Mucosa of gallbladder (tissue), 1 donor: ENCODE measurements at places on chromosomes 11 and 22. TPM values are rescaled to one million over a fixed set of nuclear protein-coding genes. Genes with fewer than 3 reads are reported as not detected.

GRCh38 chr22:44743804-44744211, 8.6 kb upstream of the ARHGAP8 start:
- DNase-seq, result no peak

- peak; percentile 70 for DNase-seq
Measured at GRCh38 chr11:22192642-22193347, at the start of gene ANO5. ANO5 (plus strand) TSS chr11:22193085; CDS start chr11:22193493, 408 bp downstream.

DNA sequence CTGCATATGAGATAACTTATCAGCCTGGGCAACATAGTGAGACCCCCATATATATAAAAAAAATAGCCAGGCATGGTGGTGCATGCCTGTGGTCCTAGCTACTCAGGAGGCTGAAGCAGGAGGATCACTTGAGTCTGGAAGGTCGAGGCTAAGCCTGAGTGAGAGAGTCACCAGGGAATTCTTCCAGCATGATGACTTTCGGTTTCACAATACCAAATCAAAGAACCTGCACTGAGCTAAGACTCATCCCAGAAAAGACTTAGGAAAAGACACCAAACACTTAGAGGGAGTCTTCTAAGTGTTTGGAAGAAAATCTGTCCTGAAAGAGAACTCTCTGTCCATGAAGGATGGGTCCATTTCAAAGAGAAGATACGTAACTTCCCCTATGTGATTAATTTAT, 12.7 kb downstream of the STK33 start:
- no peak for DNase-seq

GRCh38 chr11:65880844-65881421, 1.3 kb downstream of the CTSW start:
- no peak for DNase-seq

ABCG4 gene
- 0.17 TPM for total RNA-seq

DNA sequence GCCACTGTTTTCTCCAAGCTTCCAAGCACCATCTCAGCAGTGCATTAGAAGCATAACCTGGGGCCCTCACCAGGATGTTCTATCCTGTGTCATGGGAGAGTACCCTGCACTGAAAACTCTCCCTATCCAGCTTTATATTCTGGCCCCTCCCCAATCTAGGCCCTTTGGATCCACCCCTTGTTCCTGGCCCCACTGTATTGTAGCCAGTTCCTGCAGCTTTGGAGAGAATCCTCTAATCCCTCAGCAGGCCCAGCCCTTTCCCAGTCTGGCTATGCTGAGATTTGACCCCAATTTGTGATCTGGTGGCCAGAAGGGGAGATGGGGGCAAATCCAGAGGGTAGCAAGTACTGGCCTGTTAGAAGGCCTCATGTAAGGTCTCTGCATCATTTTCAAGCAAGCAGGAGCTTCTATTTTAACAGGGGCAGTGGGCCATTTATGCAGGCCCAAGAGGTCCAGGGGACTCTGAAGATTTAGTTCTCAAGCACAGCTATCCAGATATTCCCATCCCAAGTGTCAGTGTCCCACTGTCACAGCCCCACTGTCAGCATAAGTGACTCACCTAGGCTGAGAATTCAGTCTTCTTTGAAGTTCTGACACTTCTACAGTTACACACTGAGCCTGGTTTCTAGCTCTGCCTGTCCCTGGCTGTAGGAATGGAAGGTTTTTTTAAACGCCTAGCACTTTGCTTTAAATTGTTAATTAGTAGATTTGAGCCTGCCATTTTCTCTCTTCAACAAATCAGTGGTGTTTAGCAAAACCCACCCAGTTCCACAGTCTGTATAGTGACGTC, 589.5 kb upstream of the CADM1 start:
- no peak for DNase-seq

IFITM5 gene
- not detected for total RNA-seq

GRCh38 chr11:1727861-1728260, 22.5 kb downstream of the IFITM10 start:
- no peak for DNase-seq

DNA sequence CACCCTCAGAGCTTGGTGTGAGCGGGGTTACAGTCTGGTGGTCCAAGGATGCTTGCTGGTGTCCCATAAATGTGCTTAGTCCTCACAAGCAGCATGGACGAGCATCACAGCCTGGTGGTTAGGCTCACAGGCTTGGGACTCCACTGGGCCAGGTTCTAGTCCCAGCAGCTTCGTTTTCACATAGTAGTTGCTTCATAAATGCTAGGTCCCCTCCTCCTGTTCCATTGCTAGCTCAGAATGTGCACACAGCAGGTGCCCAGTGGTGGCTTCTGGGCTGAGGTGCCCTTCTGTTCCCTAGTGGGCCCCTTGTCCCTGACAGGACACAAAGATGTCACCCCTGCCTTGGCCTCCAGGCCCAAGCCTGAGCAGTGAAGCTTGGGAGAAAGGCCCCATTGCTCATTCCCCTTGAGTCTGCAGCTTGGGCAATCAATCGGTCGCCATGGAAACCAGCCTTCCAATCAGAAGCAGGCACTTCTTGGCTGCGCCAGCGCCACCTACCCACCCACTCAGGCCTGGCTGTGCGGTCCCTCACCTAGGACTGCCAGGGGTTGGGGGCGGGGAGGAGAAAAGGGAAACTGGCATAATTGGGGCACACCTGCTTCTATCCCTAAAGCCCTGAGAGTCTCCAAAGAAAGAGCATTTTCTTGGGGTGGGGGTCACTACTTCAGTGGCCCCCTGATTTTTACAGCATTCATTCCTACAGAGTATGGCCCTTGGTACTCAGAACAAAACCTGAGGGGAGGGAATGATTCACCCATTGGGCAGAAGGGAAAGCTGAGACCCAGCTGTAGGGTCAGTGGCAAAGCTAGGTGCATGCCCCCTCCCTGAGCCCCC, 48.1 kb downstream of the CYTH4 start:
- peak; percentile 93 for DNase-seq

- peak; percentile 65 for DNase-seq
Measured at GRCh38 chr11:62689421-62690183, at the start of gene LRRN4CL. LRRN4CL (minus strand) TSS chr11:62689530; CDS start chr11:62688508, 1,022 bp downstream.

DNA sequence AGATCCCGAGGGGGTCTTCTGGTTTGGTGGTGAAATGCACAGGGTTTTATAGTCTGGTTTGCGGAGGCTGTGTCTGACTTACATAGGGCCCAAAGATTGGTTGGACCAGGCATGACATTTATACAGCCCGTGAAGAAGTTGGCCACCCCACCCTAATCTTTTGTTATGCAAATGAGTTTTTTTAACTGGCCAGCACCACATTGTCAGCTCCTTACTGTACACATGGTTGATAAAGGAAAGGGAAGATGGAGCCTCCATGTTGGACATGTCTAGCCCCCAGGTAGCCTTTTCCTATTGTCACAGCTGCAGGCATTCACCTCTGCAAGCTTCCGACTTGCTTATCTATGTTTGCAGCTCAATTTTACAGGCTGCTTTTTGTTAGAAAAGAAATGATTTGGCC, 70.1 kb downstream of the WT1 start:
- DNase-seq, result no peak

- DNase-seq, result no peak
Measured at GRCh38 chr11:61403658-61404057, 11.3 kb downstream of the TMEM216 start.

- peak; percentile 68 for DNase-seq
Measured at GRCh38 chr22:37559901-37560607, at the start of gene CDC42EP1. CDC42EP1 (plus strand) TSS chr22:37560480; CDS start chr22:37566350, 5,870 bp downstream.

APOA5 gene
- 0.29 TPM for total RNA-seq
